ENCODE measurements at places on chromosomes 1 and 21. TPM values are rescaled to one million over a fixed set of nuclear protein-coding genes. Genes with fewer than 3 reads are reported as not detected.

KRTAP19-3 gene
- not detected for total RNA-seq

HORMAD1 gene
- 1.2 TPM for total RNA-seq

RPE65 gene
- total RNA-seq = not detected

S100A3 gene
- 7.0 TPM for total RNA-seq

TINAGL1 gene
- 186 TPM for total RNA-seq

CELA2B gene
- not detected for total RNA-seq

DNASE2B gene
- total RNA-seq = not detected

KCNE2 gene
- not detected for total RNA-seq

TEX38 gene
- total RNA-seq = not detected

CFAP298 gene
- total RNA-seq = 38.6 TPM

GPX7 gene
- 2.3 TPM for total RNA-seq

COL6A1 gene
- 79.8 TPM for total RNA-seq

NES gene
- not detected for total RNA-seq

RXFP4 gene
- not detected for total RNA-seq

CHODL gene
- 0.48 TPM for total RNA-seq

KCNJ6 gene
- total RNA-seq = not detected

RUSC1 gene
- total RNA-seq = 18.6 TPM

NFASC gene
- 0.96 TPM for total RNA-seq

DNAI4 gene
- 7.2 TPM for total RNA-seq

GCLM gene
- total RNA-seq = 11.9 TPM

OR6K6 gene
- total RNA-seq = not detected

PARK7 gene
- total RNA-seq = 141 TPM

USH2A gene
- not detected for total RNA-seq

PPIAL4G gene
- not detected for total RNA-seq

CYYR1 gene
- 1.1 TPM for total RNA-seq

LAMTOR2 gene
- 48.4 TPM for total RNA-seq

HES2 gene
- 299 TPM for total RNA-seq

ST6GALNAC3 gene
- 0.72 TPM for total RNA-seq

PEX10 gene
- 36.4 TPM for total RNA-seq

LAMB3 gene
- 1,900 TPM for total RNA-seq

NR1I3 gene
- total RNA-seq = not detected

FAM72D gene
- total RNA-seq = not detected

S100A7 gene
- total RNA-seq = not detected

PITHD1 gene
- total RNA-seq = 45.1 TPM

GSTM4 gene
- 6.3 TPM for total RNA-seq

OR2G6 gene
- not detected for total RNA-seq

All from tracheal epithelial cell (primary cell).